Endodermal cell (in vitro differentiated cells): ENCODE measurements at places on chromosomes 1 and 21.
A peak's percentile ranks its signal among the peaks of the same experiment; 100 is the strongest.

DNA sequence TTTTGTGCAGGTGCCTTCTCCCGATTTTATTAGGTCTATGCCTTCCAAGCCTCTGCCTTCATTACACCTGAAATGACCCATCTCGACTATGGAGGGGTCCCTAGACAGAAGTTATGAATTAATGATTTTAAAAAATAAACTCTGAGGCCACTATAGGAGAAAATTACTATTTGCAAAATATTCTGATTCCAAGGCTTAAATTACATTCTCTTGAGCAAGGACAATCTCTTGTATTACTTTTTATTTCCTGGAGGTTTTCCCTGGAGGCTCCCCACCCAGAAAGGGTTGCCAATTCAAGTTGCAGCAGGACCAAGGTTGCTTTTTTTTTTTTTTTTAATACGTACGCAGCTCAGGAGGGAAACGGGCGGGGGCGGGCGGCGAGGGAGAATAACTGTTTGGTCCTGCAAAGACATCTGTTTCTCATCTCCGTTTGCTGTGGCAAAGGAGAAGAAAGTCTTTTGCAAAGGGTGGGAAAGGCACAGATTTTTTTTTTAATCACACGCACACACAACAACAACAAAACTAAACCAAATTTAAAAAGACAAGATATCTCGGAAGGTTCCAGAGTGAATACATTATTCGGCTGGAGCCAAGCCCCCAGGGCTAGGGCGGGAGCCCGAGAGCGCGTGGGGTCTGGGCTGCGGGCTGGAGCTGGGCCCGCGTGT, 618 bp upstream of the SERTAD4 start:
- DNase-seq = no peak

DNA sequence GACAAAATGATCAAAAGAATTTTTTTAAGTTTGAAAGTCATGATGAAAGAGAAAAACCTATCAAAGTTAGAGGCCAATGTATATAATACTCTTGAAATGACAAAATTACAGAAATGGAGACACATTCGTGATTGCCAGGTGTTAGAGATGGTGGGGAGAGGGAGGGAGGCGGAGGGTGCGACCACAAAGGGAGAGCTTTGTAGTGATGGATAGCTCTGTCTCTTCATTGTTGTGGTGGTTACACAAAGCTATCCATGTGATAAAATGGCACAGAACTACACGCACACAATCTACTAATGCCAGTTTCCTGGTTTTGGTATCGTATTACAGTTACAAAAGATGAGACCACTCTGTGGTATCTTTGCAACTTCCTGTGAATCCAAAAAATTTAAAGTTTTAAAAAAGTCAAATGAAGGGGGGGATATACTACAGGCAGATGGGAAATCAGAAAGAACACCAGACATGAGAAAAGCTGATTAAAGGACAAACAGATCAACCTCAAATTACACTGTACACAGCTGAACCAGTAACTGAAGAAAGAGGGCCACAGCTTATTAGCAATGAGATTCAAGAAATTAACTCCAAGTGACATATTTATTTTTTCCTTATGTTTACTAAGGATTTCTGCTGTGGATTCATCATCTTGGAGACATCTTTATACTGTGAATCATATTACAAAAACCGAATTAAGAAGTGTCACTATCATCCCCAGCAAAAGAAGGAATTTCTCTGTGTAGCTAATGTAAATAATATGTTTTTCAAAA, 199.1 kb downstream of the SLC45A1 start:
- DNase-seq = no peak

DNA sequence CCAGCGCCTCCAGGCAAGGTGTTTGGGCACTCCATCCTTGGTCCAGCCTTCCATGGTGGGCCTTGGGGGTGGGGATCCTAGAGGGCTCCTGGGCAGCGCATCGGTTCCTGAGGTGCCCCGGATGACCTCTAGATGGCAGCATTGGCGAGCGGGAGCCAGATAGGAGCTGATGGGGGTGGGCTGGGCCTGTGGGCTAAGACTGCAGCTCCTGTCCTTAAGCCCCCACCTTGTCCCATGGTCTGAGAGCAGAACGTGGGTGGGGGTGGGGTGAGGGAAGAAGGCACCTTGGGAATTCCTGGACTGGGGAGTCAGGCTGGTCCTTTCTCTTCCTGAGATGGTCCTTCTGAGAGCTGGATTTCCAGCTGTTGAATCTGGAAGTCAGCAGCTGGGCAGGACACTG, 93.4 kb upstream of the CSF3R start:
- peak; percentile 96 for DNase-seq

DNA sequence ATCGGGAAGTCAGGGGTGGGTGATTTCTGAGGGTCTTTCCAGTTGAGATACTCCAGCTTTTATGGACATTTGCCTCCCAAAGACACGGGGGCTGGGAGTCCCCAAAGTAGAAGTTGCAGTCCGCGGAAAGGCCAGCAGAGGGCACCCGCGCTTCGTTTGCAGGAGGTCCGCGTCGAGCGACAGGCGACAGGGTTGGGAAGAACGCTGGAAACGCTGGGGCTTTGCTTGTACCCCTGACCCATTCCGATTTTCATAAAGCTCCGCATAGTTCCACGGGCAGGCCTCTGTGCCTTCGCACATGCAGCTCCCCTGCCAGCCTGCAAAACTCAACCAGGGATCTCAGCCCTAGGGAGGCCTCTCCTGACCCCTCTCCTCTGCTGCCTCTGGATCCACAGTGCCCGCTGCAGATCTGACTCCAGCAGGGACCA, 44.2 kb upstream of the LAPTM5 start:
- peak; percentile 97 for DNase-seq

DNA sequence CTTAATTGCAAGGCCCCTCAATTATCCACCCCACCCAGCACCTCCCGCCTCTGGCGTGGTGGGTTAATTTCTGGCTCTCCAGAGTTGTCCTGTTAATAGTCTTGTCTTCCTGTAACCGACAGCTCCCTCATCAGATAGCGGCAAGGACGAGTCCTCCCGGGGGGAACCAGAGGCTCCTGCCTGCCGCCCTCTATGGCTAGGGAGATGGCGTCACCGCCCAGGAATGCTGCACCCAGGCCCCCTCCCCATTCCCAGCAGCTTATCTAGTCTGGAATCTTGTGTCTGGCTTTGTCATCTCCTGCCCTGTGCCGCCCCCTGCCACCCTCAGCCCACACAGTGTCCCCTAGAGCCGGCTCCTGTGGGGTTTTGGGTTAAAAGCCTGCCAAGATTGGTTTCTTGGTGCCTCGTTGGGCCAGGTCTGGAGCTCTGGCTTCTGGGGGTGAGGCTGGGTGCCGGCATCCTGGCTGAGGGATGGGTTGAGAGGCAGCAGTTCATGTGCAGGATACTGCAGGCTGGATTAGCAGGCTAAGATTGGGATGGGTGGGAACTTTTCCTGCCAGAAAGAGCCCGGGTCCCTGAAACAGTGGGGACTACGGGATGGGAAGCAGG, 48.8 kb downstream of the EDN2 start:
- DNase-seq = peak; percentile 94

GRCh38 chr1:206685334-206685768, 646 bp downstream of the MAPKAPK2 start:
- peak; percentile 76 for DNase-seq

DNA sequence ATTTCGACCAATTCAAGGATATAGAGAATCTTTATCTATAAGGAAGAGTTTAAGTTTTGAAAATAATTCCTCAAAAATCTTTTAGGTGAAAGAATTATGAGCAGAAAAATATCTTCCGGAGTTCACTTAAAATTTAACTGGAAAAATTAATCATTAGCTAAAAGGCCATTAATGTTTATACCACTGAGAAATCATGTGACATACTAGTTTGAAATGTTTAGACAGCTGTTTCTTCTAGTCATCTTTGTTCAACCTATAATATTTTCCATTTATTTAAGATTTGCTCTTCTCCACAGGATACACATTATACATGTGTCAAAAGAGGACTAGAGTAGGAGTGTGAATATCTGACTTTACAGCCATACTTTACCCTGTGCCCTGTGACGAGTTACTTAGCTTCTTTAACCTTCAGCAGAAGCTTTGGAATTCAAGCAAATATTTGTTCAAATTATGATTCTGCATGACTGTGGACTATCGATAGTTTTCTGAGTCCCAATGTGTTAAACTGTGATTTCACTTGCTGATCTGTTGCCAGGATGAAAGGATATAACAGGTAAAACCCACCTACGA, 374.8 kb downstream of the BRINP3 start:
- DNase-seq = no peak

- no peak for DNase-seq
Measured at GRCh38 chr1:65174585-65174984, 26.6 kb downstream of the AK4 start.

DNA sequence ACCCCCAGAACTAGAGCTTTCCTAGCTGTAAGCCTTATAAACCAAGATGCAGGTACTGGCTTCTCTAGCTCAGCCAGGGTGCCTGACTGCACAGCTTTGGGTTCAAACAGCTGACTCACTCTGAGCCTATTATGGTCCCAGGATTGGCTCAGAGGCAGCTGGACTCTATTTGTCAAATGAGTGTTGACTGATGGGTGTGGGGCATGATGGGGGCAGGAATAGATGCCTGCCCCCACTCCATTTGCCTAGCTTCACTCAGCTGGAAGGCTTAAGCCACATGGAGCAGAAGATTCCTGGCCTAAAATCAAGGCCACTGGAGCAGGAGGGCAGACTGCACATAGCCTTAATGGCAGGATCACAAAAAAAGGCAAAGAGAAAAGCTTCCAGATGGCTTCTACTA, 90.5 kb downstream of the PIK3R3 start:
- no peak for DNase-seq

DNA sequence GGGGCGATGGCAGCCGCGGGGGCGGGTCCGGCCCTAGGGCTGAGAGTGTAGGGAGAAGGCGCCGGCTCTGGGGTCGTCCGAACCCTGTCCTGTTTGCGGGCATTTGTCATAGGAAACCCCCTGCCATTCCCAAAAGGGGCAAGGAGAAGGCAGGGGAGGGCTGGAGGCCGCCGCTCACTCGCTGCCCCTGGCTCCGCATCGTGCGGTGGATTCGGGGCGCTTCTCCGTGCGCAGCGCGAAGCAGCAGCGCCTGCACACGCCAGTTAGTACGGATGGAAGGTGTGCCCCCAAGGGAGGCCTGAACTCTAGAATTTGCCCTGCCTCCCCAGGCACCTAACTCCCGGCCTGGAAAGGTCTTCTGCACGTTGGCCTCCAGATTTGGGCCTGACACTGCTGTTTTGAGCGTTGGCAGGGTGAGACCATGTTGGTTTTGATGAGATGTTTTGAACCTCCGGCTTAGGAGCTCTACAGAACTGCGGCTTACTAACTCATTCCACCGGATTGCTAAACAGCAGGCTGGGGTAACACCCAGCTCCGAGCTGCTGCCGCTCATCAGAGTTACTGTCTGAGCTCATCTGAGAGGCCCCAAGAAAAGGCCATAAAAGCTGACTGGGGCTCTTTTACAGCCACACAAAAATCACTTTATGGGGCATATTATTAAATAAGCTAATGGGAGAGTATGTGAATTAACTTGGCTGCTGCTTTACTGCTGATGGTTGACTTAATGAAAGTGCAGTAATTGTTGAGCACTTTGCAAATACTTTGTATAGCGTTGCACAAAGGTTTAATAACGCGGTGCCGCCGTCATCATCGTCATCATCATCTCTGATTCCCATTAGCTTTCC, 987 bp downstream of the GPR137B start:
- DNase-seq = peak; percentile 61

DNA sequence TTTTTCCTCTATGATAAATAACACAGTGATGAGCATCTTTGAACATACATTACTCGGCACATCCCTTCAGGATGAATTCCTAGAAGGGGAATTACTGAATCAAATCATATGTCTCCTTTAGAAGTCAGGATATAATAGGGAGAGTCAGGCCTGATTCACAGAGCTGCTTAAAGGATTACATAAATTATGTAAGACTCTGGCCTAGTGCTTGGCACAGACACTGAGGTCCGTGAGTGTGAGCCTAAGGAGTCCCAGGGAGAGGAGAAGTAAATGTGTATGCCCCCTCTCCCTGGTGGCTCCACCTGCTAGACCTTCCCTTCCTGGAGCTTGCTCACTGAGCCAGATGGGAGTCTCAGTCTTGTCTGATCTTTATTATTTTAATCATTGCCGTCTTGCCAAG, 8.6 kb upstream of the FOXE3 start:
- no peak for DNase-seq

DNA sequence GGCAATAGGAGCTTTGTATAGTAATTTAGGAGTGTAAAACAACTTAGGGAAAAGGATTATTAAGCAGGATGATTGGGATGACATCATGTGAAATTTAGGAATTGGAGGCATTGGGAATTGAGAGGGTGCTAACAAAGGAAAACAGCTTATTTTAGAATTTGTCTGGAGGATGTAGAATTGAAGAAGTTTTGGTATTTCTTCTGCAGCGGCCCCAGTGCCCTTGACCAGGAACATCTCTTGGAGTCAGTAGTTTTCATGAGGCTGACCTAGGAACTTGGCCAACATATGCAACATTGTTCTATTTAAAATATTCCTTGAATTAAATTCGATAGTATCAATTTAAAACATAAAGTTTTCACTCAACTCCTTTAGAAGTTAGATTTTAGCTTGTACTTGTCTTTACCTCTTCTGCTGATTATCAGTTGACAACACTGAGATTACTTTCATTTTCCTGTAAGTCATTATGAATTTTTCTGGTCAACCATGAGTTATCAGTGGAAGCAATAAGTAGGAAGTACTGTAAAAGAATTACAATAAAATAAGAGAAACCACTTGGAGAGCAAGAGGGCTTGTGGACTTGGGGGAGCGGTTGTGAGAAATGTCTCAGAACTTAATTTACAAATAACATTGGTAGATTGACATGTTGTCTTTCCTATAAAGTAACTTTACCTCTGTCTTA, 52.8 kb downstream of the DYRK1A start:
- DNase-seq = no peak

DNA sequence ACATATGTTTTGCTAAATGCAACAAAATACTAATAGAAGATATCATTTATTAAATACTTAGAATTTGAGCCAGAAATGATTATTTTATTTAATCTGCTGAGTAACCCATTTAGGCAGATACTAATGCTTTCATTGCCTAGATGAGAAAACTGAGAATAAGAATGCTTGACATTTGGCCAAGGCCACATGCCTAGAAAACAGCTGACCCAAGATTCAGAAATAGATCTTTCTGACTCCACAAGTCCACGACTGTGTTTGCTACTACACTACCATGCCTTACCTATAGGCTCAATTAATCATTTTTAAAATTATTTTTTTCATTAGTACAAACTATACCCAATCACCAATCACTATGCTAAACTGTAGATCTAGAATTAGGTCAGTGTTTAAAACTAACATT, 129.7 kb downstream of the ATP1B1 start:
- no peak for DNase-seq

- DNase-seq = no peak
Measured at GRCh38 chr1:46606255-46606965, 2.3 kb upstream of the MKNK1 start.

- DNase-seq = no peak
Measured at GRCh38 chr1:145916745-145917144, 1.8 kb downstream of the PEX11B start.

DNA sequence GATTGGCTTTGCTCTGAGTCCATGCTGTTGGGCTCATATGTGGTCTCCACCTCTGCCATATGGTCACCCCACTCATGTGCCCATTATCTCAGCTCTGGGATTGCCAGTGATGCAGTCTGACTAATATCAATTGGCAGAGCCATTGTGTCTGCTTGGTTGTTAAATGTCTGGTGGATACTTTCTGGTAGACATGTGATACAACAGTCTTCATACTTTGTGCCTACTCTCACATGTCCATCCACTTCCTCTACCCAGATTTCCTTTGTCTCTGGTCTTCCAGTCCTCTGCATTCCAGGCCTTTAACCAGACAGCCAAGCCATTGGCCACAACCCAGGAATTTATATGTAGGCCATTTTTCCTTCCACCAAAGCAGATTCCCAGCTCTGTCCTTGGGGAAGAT, 30.8 kb upstream of the DIPK1A start:
- DNase-seq = no peak

- DNase-seq = peak; percentile 73
Measured at GRCh38 chr1:16430606-16431005, 6.6 kb downstream of the SPATA21 start.
